ENCODE measurements at places on chromosomes 3 and 15.

DNA sequence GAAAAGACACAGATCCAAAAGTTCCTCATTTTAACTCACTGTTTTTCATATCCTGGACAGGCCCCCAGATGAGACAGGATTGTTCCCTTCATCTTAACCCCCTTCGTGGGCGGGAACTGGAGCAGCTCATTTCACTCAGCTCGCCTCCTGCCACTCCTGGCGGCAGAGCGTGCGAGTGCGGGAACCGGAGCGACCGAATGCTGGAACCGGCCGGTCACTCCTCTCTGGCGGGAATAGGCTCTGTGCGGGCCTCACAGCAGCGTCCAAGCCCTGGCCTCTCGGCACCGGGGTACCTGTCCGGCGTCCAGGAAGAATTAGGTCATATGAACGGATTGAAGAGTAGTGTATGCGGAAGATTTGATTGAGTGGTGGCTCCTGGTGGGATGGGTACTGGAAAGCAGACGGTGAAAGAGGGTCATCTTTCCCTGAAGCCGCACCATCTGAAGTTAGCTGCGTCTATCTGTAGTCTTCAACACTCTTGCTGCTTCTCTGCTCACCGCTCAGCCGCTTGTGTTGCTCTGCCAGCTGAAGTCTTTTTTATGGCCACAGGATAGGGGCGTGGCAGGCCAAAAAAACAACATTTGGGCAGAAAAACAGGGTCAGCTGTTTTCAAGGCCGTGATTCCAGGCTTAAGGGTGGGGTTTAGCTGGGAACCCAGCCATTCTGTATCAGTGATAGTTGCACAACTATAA is 42.3 kb upstream of the FXR1 start:
- no peak for DNase-seq

- no peak for DNase-seq
Measured at GRCh38 chr3:15384510-15385237, 42.7 kb downstream of the METTL6 start.

DNA sequence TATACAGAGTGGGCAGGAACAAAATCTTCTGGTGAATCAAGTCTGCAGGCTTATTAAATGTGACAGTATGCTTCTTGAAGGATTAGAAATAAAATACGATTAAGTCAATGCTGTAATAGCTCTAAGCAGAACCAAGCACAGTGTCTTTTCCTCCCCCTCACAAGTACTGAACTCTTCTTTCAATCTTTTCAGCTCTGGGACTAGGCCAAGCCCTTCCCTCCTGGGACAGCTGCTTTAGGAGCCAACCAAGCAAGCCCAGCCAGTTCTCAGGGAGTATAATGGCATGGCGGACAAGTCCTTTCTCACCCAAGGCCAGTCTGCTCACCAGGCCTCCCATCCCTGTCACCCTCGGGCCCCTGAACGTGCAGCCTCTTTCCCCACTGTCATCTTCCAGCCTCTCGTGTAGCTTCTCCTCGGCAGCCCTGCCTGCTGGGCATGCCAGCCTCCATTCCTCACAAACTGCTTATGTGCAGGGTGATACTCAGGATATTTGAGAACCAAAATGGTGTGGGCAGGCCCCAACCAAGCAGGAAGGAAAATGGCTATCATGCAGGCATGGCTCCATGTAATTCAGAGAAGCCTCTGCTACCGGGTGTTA is 8.4 kb upstream of the PPP1R2 start:
- no peak for DNase-seq

GRCh38 chr3:148500881-148501280 is 196.8 kb upstream of the AGTR1 start:
- no peak for DNase-seq

DNA sequence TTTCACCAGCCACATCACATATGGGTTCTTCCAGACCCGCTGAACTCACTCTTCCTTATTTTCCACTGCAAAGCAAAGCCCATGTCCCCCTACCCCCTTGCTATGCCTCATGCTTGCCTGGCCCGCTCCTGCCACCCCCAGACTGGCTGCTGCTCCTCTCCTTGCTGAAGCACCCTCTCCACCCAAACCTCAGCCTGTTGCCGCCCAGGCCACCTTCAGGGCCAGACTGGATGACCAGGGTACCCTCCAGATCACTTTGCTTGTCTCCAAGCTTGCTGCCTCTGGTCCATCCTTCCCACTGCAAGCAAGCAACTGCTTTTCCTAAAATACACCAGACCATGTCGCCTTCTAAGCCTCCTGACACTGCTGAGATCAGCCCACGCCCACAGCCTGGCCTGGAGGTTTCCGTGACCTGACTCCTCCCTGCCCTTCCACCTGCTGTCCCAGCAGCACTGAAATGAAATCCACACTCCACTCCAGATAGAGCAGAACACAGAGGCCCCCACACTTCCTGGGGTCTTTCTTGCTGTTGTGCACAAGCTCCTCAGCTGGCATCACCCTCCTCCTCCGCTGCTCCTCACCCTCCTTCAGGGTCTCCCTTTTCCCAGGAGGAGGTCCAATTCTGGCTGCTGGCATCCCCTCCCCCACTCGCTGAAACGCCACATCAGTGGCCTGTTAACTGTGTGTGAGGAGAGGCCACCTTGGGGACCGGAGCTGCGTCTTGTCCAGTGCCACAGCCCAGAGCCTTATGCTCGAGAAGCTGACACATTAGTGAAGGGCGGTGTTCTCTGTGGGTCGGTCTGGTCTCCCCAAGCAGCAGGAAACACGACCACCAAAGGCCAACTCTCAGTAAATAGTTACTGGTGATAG is 99.1 kb downstream of the ADCY5 start:
- no peak for DNase-seq

DNA sequence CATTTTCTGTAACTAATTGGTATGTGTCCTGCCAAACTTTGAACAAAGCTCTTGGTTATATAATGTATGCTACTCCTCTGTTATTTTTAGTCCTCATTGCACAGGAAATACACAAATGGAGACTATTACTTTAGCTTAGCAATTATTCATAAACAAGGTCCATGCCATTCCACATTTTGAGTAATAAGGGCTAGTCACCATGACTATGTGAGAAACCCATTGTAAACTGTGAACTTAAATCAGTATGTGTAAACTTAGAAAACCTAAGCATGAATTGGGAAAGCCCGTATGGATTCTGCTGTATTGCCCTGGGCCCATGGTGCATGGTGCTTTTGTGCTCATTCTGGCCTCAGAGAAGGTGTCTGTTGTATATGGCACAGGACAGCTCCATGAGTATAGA is 100.3 kb downstream of the HCN4 start:
- no peak for DNase-seq

DNA sequence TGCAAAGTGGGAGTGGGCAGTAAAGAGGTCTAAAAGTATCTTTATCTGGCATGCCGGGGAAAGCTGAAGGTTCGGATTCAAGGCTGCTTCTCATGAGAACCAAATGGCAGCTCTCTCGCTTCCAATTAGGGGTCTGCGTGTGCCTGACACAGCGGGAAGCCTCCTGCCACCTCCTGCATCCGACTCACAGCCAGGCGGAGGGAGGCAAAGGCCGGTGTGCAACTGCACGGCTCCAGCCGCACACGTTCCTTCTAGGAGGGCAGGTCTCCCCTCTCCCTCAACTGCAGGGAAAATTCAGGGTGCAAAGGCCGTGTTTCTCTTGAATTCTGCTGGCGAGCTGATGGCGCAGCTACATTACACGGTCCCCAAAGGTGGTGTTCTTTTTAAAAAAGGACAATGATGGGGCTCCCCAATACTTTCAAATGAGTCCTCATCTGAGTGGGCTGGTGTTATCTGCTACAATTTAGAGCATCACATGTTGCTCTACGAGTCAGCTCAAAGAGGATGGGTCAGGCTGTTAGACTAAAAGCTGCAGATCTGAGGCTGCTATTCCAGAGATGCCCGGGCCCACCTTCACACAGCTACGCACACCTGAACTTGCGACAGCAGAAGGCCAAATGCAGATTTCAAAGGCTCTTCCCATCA is 226.6 kb downstream of the ADAMTS17 start:
- no peak for DNase-seq

DNA sequence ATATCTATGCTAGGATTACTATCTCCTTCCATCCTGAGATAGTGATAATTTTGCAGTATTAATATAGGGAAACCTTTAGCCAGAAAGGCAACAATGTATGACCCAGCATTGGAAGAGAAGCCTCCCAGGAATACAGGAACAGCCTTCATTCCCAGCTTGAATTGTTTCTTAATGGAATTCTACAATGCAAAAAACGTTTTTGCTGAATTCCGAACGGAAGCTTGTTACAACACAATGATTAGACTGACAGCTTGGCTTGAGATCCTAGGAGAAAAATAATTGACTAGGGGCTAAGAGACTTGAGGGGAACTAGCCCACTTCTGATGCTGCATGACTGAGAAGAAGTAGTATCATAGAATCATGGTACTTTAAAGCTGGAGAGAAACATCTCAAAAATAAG is 140.2 kb downstream of the RSL24D1 start:
- no peak for DNase-seq

GRCh38 chr3:135758961-135759360 is 206.6 kb upstream of the PPP2R3A start:
- DNase-seq: no peak

GRCh38 chr3:13842226-13842625 is 37.6 kb downstream of the WNT7A start:
- DNase-seq: no peak

- DNase-seq: no peak
Measured at GRCh38 chr3:184337399-184337714, at the start of gene FAM131A. Gene FAM131A (plus strand): TSS chr3:184337600. CDS start chr3:184337631, 31 bp downstream.

DNA sequence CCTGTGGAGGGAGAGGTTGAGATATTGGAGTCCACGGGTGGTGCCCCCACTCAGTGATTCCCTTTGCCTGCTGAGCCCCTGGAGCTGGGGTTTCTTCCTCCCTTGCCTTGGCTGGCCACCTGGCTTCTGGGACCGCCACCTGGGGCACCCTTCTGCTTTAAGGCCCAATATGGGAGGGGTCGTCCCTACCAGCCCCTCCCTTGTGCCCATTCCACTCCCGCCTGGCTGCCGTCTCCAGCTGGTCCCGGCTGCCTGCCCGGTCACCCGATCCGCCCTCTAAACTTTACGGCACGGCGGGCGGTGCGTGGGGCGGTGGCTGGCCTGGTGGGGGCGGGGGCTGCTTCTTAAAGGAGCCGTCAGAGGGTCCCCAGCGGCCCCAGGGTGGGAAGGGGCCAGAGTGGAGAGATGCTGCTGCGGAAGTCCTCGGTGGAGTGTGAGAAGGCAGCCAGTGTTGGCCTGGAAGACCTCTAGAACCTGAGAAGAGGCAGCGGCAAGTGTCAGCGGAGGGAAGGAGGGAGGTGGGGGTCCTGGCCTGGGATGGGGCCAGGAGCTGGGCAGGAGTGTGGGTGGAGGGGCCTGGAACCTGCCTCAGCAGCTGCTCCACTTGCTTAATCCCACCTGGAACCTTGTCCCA is 1.6 kb upstream of the SEMA3B start:
- DNase-seq: no peak

GRCh38 chr3:117927825-117928224 is 1106.8 kb downstream of the IGSF11 start:
- DNase-seq: no peak

DNA sequence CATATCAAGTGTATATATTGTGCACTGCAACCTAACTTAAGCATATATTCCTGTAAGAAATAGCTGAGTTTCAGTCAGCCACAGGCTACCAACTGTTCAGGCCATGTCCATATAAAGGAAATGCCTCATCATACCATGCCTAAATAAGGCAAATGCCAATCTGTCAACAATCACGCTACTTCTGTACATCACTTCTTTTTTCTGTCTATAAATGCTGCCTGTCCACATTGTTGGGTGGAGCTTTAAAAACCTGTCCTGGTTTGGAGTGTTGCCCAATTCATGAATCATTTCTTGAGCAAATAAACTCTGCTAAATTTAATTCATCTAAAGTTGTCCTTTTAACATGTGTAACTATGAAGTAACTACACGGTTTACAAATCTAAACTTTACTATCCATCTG is 1091.9 kb downstream of the NSUN3 start:
- no peak for DNase-seq

- DNase-seq: no peak
Measured at GRCh38 chr15:89199746-89200145, 21.6 kb downstream of the RLBP1 start.

- DNase-seq: no peak
Measured at GRCh38 chr3:151213881-151214280, 10.9 kb upstream of the GPR171 start.

DNA sequence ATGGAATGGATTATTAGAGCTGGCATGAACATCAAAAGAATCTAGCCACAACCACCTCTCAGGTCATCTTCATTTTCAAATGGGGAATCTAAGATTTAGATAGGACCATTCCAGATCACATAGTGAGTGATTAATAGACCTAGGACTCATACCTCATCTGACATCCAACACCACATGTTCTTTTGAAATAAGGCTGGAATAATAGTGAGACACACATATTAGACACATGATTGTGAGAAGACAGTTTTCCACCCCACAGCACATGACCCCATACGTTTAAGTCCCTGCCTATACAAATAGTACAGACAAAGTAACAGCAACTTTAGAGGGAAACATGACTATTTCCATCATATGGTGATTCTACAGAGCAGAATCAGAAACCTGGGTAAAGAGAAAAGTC is 344.7 kb upstream of the TPRG1 start:
- no peak for DNase-seq

DNA sequence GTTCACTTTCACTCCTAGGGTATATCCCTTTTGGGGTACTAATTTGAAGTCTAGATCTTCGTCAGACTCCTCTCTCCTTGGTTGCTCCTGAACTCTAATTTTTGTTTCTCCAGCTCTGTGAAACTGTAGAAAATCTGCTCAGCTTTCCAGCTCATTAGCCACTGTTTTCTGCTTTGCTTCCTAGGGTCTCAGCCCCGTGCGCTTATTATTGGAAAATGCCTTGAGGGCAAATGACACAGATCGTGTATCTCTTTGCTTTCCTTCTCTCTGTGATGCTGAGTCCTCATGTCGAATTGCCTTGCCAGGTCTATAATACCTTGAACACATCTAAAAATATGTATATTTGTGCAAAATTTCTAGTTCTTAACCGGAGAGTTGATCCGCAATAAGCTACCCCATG is 731.1 kb downstream of the EDEM1 start:
- no peak for DNase-seq

DNA sequence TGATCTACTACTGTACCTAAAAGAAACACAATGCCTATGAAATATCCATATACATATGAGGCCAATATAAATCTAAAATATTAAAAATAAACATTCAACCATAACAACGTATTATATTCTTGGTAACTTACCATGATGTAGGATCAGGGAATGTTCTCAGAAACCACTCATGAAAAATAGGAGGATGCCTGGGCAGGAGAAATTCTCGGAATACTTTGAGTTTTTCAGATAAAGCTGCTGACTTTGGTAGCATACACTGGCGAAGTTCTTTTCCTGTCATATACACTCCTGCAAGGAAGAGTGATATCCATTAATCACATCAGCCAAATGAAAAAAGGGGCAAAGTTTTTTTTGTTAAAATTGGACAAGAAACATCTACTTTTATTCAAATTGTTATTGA is 11.3 kb upstream of the XRN1 start:
- no peak for DNase-seq
